ENCODE measurements at places on chromosomes 7 and 10. TPM values are rescaled to one million over a fixed set of nuclear protein-coding genes. Genes with fewer than 3 reads are reported as not detected.

ITPRID1 gene
- not detected for polyA plus RNA-seq

PSMA2 gene
- polyA plus RNA-seq: 101 TPM

OR2A7 gene
- not detected for polyA plus RNA-seq

FXYD4 gene
- polyA plus RNA-seq: not detected

LBX1 gene
- polyA plus RNA-seq: not detected

PNLIPRP2 gene
- not detected for polyA plus RNA-seq
